ENCODE measurements at places on chromosomes 3 and 15. TPM values are rescaled to one million over a fixed set of nuclear protein-coding genes. Genes with fewer than 3 reads are reported as not detected.

AGBL1 gene
- polyA plus RNA-seq = not detected

DNA sequence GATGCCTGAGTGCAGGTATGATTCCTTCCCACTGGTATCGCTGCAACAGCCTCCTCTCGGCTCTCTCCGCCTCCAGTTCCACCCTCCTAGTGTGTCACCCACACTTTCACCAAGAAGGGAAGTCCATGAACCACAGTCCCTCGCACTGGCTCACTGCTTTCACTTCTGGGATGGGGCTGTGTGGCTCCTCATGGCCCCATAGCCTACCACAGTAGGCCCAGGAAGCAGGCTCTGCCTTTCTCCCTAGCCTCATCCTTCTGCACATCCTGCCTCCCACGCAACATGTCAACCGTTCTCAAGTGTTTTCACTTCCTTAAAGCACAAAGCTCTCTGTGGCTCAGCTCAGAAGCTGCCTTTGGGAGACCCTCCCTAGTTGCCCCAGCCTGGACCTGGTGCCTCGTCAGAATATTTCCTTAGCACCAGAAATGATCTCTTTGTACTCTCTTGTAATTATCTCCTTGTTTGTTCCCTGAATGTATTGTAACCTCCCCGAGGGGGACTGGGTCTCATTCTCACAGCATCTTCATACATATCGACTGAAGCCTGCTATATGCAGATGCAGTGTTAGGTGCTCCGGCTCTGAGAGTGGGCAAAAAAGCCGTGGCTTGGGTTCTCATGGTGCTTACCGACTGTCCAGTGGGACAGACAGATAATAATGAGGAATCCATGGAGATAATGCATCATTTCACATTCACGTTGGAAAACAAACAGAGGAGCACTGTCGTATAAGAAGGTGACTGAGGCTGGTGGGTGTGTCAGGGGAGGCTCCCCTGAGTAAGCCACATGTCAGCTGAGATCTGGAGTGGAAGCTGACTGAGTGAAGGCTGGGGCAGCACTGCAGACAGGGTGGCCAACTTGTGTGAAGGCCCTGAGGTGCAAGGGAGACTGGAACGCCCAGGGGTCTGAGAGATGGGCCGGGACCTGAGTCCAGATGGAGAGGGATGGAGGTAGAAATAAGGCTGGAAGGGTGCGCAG is 107.1 kb downstream of the DGKG start:
- DNase-seq = no peak

THPO gene
- 5.7 TPM for polyA plus RNA-seq

ZNF501 gene
- 1.5 TPM for polyA plus RNA-seq

DNA sequence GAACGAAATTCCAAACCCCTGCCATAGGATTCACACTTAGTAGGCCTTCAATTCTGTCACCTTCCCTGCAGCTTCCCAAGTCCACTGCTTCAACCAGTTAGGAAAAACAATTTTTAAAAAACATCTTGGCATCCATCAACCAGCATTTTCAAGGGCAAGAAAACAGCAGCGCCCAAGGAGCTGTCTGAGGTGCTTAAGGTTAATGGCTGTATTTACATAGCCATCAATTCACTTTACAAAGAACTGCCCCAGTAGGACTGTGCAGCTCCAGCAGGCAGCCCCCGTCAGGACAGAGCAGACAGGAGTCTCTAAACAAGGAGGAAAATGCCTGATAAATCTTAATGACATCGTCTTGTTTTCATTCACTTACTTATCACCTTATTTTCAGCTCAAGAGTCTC is 13.3 kb downstream of the TAFA4 start:
- peak; percentile 74 for DNase-seq

GRCh38 chr3:53524566-53524965 is 30.2 kb downstream of the CACNA1D start:
- no peak for DNase-seq

SECISBP2L gene
- 10.2 TPM for polyA plus RNA-seq

XCR1 gene
- polyA plus RNA-seq = not detected

All from kidney (tissue), 22 donors.